ENCODE measurements at places on chromosomes 13 and 19.

GRCh38 chr19:4130744-4131438 lies 7.0 kb upstream of the MAP2K2 start:
- DNase-seq = no peak

DNA sequence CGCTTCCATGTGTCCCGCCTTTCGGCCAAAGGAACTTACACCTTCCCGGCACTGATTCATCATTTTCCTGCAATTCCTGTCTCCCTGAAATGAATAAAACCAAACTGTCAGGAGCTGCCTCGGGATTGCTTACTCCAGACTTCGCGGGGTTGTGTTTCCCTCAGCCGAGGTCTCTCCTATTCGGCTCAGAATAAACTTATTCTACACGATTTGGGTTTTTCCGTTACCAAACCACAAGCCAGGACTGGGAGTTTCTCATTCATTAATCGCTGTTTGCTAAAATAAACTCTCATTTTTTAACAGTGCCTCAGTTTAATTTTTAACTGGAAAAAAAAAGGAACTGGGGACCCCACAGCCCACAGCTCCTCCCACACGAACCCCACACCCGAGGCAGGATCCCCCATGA lies 667 bp downstream of the ZNF878 start:
- no peak for DNase-seq

- no peak for DNase-seq
These were observed 298.3 kb downstream of the DIAPH3 start for GRCh38 chr13:59865398-59865797.

GRCh38 chr13:43773602-43774001 lies 13.2 kb downstream of the ENOX1 start:
- DNase-seq = no peak

- no peak for DNase-seq
These were observed 56.2 kb upstream of the USPL1 start for GRCh38 chr13:30561511-30561910.

DNA sequence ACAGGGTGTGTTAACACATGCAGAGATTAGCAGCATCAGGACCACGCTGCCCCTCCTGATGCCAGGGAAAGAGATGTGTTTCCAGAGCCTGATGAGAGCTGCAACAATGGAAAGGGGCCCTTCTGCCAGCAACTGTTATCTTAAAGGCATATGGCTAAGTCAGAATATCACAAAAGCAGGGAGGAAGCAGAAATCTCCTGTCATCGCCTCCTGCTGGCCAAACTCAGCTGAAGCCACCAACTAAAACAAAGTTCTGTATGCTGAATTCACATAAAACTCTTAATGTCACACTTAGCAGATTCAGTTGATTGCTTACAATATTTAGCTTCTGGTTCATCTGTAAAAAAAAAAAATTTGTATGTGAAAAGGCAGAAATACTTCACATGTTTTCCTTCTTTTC lies 178.2 kb downstream of the GPC5 start:
- DNase-seq = peak; percentile 10

GRCh38 chr19:32254509-32254890 lies 90.9 kb upstream of the ZNF507 start:
- DNase-seq = no peak

DNA sequence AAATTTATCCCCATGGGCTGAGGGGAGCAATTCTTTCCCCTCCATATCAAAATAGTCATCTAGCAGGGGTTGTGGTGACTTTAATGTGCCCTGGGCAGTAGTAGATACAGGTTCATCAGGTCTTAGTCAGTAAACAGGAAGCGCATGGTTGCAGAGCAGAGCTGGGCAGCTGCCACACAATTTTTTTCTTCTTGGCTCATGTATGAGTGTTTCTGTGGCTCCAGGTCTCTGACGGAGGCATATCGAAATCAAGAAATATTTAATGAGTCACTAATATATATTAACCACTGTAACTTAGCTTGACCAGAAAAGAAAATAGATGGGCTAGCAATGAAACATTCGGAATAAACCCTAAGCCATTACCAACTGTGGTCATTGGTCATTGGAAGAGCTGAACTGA lies 68.4 kb upstream of the UBL3 start:
- DNase-seq = no peak
